ENCODE measurements at places on chromosomes 12 and 14. TPM values are rescaled to one million over a fixed set of nuclear protein-coding genes. Genes with fewer than 3 reads are reported as not detected.

GRCh38 chr14:68974759-68975347 lies 4.2 kb downstream of the ACTN1 start:
- no peak for DNase-seq

DNA sequence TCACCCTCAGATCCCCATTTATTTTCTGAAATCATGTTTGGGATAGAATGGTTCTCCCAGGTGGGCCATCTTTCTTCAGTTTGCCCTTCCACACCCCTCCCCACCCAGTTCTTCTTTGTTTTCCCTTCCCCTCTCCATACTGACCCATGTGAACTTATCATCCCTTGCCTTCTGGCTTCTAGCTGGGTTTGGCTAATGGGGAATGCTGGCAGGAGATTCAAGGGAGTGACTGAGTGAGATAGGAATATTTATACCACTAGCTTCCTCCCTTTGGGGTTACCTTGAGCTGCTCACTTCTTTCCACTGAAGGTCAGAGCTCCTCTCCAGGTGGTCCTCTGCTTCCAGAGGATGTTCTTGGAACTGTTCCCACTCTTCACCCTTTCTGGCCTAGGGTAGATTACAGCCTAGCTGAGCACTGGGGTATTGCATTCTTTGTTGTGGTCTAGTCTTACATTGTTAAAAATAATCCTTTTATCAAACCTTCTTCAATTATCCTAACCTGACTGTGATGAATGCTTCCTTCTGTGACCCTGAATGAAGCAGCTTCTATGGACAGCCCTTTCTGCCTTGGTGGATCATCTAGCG lies 88.3 kb upstream of the ATP2B1 start:
- DNase-seq = no peak

DNA sequence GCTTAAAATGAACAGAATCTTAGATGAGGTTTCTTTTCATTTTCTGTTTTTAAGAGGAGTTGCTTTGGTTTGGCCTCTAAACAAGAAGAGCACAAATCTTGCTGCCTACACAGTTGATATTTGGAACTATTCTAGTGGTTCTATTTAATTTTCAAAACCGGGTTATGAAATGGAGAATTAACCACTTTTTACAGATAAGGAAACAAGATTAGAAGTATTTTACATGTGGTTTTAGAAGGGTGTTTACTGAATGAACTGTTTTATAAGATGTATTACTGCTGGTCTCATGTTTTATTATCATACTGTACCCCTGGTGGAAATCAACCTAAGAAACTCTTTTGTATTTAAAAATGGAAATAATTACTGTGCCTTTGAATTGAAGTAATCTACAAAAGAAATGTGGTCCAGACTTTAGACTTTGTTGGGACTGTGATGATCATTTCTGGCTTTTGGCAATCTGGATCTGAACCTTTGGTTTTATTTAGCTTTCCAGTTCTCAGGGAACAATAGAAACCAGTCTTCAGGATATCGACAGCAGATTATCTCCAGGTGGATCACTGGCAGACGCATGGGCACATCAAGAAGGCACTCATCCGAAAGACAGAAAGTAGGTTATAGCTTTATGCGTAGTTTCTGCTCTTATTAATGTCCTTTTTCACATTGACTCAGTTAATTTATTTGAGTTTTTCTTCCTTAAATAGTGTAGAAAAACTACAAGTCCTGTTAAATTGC lies 43.2 kb downstream of the TBK1 start:
- DNase-seq = no peak

- DNase-seq = no peak
Measured at GRCh38 chr12:98149270-98149669, 366.1 kb upstream of the TMPO start.

- DNase-seq = peak; percentile 49
Measured at GRCh38 chr12:92593734-92594402, 108.9 kb upstream of the PLEKHG7 start.

GRCh38 chr14:23936084-23936829 lies 17.3 kb upstream of the DHRS4 start:
- DNase-seq = no peak

GRCh38 chr12:59668674-59669073 lies 72.8 kb downstream of the SLC16A7 start:
- DNase-seq = no peak

- DNase-seq = no peak
Measured at GRCh38 chr12:5690240-5690639, 254.8 kb downstream of the ANO2 start.

Gene TDRD9
- 3.1 TPM for total RNA-seq

Gene MFAP5
- not detected for total RNA-seq

Gene AQP2
- total RNA-seq = not detected

Data from activated B cell treated with CpG ODN at 0.5 μM for 24 hours (primary cell).